Hair follicular keratinocyte (primary cell): ENCODE measurements at places on chromosomes 1 and 21. TPM values are rescaled to one million over a fixed set of nuclear protein-coding genes. Genes with fewer than 3 reads are reported as not detected.

The MSH4 gene
- 0.15 TPM in 1 of 2 replicates, not detected in the other for total RNA-seq

The CFHR1 gene
- not detected in 2 replicates for total RNA-seq

The OR2T11 gene
- not detected in 2 replicates for total RNA-seq

The DMRTA2 gene
- not detected in 2 replicates for total RNA-seq

The CFHR2 gene
- not detected in 2 replicates for total RNA-seq

The TRIM67 gene
- total RNA-seq: not detected in 2 replicates

The C8A gene
- not detected in 2 replicates for total RNA-seq

The HSD17B7 gene
- total RNA-seq: 32.2 and 33.6 TPM in 2 replicates

The C1orf141 gene
- not detected in 2 replicates for total RNA-seq

The CHRM3 gene
- total RNA-seq: not detected in 2 replicates

The PRELP gene
- under 0.01 TPM in 1 of 2 replicates, not detected in the other for total RNA-seq

The GSTM1 gene
- total RNA-seq: 8.1 and 18.4 TPM in 2 replicates

The SPRR5 gene
- 0.31 TPM in 1 of 2 replicates, not detected in the other for total RNA-seq
